Omental fat pad (tissue), 4 donors: ENCODE measurements at places on chromosomes 4 and X. TPM values are rescaled to one million over a fixed set of nuclear protein-coding genes. Genes with fewer than 3 reads are reported as not detected.

LAMP2 gene
- 114 TPM for total RNA-seq

FRMD7 gene
- not detected for total RNA-seq

LEF1 gene
- total RNA-seq, result 2.2 TPM

DGKK gene
- total RNA-seq, result 0.09 TPM

GPRASP3 gene
- total RNA-seq, result 1.3 TPM

CT45A5 gene
- not detected for total RNA-seq

CCKAR gene
- total RNA-seq, result not detected

SFRP2 gene
- 29.9 TPM for total RNA-seq

RIPPLY1 gene
- total RNA-seq, result not detected

SH3RF1 gene
- total RNA-seq, result 15.9 TPM

DNA sequence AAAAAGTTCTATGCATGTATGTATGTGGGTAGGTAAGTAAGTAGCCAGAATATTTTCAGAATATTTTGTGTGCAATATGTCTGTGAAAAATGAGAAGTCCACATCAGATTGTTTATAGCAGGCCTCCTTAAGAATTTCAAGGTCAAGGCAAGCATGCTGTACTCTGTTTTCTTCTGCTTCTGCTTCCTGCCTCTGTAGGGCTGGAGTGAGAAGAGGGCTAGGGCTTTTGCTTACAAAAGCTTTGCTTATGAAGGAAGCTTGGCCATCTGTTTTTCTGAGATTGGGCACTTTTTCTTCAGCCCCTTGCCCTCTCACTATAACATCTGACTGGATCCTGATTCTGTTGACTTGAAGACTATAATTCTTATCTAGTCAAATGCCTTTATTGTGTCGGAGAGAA lies 150.4 kb downstream of the EMCN start:
- DNase-seq, result no peak

- no peak for DNase-seq
Observed at GRCh38 chr4:136741468-136741867, 790.8 kb downstream of the PCDH18 start.

DNA sequence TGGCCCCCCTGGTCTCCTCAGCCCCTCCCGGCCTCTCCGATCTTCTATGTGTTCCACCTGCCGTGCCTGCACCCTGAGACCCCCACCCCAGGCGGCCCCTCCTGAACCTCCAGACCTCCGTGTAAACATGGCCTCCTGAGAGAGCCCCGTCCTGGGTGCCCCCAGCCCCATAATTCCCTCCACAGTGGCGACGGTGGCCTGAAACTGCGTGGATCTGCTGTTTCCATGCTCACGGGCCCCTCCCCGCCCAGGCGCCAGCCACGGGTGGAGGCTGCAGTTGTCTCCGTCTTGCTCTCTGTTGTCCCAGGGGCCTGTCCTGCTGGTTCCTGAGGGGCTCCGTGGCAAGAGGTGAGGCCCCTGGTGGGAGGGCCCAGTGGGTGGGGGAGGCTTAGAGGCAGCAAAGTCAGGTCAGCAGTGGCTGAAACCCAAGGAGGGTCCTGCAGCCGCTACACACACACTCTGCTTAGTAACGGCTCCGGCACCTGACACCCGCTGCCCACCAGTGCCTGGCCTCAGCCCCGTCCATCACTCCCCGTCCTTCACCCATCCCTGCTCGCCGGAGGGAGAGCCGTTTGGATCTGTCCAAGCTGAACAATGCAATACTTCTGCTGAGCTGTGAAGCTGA lies 75.8 kb downstream of the FAM53A start:
- DNase-seq, result no peak

DNA sequence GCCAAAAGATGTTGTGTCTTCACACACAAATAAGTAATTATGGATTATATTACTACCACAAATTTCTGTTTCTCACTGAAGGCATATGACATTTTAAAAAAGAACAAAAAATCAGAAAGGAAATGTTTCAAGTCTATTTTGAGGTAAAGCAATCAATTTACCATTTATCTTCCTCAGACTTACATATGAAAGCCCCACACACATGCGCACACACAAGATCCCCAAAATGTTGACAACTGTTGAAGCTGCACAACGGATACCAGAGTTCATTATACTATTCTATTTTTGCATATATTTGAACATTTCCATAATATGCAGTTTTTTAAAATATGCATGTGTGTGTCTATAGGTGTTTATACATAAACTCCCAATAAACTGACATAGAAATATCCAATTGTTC lies 2.7 kb downstream of the LRBA start:
- DNase-seq, result no peak

DNA sequence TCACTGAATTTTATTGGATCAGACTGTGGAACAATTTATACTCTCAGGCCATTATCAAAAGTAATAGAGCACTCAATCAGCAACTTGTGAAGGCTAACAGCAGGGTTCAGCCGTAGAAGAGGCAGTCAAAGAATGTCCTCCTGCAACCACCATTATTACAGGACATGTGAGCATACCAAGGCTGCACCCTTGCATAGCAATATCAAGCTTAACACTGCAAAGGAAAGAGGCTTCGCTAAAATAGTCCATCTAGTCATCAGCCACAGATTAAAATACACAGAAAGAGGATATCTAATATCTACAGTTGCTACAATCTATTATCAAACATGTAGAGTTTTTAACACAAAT lies 42.9 kb upstream of the TMPRSS11B start:
- no peak for DNase-seq

DNA sequence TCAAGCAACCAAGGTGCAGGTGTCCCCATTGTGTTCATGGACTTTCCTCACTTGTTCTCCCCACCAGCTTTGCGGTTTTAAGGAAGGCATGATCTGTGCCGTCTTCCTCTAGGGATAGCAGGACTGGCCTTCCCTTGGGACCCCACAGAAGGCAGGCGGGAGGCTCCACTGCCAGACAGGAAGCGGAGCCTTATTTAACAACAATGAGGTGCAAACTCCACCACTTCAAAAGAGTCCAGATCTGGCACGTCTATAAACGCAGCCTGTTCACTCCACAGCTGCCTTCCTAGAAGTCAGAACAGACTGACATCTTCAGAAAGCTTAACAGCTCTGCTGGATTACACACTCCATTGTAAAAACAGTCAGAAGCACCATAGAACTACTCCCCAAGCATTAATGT lies 1.7 kb upstream of the GPR143 start:
- no peak for DNase-seq

- DNase-seq, result no peak
Observed at GRCh38 chrX:149877636-149878035, 3.3 kb upstream of the MAGEA8 start.

DNA sequence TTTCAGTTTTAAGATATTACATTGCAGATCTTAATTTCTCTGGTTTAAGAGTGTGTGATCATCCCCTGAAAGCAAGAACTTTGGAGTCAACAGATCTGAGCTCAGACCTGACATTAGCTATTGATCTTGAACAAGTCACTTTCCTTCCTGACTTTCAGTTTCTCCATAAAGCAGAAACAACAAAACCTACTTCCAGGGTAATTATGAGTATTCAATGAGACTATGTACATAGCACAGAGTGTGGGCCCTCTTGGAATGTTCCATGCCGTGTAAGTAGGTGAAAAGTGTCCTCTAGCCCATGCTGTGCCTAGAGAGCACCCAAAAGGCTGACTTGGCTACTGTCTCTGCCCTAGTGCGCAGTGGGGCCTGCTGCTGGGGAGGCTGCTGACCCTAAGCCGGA lies 188.0 kb upstream of the RPL34 start:
- no peak for DNase-seq

- DNase-seq, result peak; percentile 67
Observed at GRCh38 chr4:6873792-6874461, 35.7 kb upstream of the TBC1D14 start.

- DNase-seq, result no peak
Observed at GRCh38 chrX:97743014-97743413, 859.3 kb downstream of the RPA4 start.

DNA sequence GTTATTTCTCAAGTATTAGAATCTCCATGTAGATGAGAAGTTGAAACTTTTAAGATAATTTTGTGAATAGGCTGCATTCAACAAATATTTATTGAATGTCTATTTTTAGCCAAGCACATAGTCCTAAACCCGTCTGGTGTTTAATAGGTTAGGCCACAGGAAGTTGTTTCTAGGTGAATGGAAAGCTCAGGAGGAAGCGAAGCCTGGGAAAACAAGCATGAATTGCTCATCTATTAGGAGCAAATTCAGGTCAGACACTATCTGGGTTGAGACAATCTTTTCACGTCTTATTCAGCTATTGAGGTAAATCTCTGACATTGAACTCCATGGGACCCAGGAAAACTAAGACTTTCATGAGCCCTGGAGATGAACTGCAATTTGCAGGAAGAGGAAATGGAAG lies 43.1 kb upstream of the FREM3 start:
- DNase-seq, result no peak

DNA sequence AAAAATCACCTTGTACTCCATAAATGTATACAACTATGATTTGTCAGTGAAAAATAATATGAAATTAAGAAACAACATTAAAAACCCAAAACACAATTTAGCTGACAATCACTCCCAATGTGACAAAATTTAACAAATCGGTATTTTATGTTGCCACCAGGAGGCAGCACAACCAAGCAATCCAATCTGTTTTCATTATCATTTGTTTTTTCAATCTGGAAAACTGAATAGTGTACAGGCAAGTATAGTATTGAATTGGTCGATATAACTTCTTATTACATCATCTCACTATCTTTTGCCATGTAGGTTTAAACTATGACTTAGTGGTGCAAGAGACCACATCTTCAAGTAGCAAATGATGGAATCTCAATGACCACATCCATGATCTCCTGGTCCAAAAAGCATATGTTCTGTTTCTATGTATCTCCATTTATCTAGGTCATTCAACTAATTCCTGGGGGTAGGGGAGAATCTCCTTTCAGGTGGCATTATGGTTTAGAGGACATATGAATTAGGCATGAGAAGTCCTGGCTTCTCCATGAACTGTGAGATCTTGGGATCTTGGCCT lies 112.9 kb upstream of the AGA start:
- no peak for DNase-seq

DNA sequence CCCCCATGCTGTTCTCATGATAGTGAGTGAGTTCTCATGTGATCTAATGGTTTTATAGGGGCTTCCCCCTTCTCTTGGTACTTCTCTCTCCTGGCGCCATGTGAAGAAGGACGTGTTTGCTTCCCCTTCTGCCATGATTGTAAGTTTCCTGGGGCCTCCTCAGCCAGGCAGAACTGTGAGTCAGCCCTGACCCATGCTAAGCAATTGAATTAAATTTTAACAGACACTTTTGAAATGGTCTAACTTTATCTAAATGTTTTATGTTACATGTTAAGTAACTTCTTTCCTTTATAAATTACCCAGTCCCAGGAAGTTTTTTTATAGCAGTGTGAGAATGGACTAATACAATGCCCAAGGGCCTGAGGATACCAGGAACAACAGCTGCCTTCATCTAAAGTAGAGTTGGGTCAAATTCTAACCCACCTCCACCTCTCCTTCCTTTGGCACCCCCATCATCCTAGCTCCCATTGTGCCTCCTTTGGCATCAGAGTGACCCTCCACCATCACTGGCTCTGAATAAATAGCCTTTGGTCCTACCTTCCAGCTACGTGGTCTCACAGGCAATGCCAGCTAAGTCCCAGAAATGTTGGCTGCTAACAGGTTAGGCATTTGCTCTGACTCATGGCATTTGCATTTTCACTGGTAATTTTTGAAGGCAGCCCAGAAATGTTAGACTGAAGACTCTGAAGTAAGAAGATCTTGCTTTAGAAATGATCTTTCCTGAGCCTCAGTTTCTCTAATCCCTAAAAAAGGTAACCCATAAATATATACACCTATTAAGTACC lies 182.1 kb downstream of the MOSPD2 start:
- DNase-seq, result no peak

DNA sequence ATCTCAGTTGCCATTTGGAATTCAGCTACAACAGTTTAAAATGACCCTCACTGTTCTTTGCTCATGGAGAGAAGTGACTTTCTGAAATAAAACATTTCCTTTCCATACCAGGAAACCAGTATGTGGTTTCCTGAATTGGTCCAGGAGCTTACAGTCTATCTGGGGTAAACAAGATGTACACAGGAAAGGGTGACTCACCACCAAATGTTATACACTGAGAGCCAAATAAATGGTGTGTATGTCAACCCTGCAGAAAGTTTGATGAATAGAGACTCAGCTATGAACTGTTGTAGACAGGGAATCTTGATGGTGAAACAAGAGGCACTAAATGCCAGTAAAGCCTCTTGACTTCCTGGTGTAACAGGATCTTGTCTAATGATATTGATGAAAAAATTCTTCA lies 100.4 kb downstream of the HS6ST2 start:
- no peak for DNase-seq

GRCh38 chrX:23901060-23901459 lies 6.7 kb downstream of the APOO start:
- DNase-seq, result no peak

- no peak for DNase-seq
Observed at GRCh38 chr4:126992910-126993309, 639.8 kb upstream of the INTU start.

DNA sequence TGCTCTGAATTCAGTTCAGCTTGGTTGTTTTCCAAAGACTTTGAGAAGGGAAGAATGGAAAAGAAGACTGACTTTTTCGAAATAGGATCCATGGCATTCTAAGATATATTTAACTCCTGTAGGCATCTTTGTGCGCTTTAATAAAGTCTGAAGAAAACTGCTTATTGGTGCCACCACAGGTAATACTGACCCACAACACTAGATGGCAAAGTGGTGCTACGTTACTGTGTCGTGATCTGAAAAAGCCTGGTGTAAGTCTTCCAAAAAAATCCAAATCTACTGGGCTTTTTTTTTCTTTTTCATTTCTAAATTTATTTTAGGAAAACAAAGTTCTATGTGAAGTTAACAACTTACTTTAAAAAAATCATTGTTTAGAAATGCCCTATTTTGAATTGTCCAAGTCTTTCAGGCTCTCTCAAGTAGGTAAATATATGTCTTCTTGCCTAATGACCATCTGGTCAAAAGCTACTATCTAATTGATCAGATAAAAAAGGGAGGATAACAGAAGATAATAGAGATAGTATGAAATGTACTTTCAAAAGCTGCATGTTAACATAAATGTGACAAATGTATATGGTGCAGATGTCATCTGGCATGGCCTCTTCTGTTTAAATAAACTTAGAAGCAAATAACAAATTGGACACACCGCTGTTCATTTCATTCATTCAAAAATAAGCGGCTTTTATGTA lies 47.0 kb upstream of the MID1IP1 start:
- DNase-seq, result no peak

- no peak for DNase-seq
Observed at GRCh38 chrX:104254442-104255115, at the start of gene ESX1. Gene ESX1, minus strand, starts transcription at chrX:104254933. Its CDS starts 84 bp downstream, at chrX:104254849.
